CD4-positive, alpha-beta T cell (primary cell): ENCODE measurements at places on chromosomes 1 and 21. TPM values are rescaled to one million over a fixed set of nuclear protein-coding genes. Genes with fewer than 3 reads are reported as not detected.

- no peak for DNase-seq
- no peak overlapping the region for H3K27ac ChIP-seq
- no peaks in the 10 kb centered on the region for H3K4me1 ChIP-seq
- no peaks in the 10 kb centered on the region for H3K36me3 ChIP-seq
- H3K4me3 ChIP-seq, result no peak overlapping the region
Measured at GRCh38 chr21:22804151-22804550, 1805.9 kb downstream of the NCAM2 start.

- peaks cover 16% of the 10 kb centered on the region for H3K36me3 ChIP-seq
- H3K4me3 ChIP-seq, result no peak overlapping the region
- DNase-seq, result no peak
- no peaks in the 10 kb centered on the region for H3K27me3 ChIP-seq
- H3K4me1 ChIP-seq, result no peaks in the 10 kb centered on the region
Measured at GRCh38 chr1:70431874-70432273, 20.8 kb downstream of the CTH start.

DNA sequence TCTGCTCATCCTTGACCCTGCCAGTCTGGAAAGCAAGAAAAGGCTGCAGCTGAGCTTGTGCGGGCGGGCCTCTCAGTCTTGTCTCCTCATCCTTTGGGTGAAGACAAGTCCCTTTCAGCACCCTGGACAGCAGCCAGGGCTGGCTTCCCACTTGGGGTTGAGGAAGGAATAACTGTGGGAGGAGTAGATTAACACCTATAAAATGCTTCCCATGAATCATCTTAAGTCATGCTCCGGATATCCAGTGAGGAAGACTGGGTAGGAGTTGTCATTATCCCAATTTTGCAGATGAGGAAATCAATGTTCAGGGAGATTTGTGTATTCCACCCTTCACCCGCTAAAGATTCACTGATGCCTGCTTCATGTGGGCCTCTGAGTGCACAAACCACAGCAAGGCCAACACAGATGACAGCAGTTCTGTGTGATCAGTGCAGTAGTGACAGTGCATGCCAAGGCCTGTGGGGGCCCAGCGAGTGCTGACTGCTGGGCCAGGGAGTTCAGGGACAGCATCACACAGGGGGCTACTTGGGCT lies 20.1 kb upstream of the COL16A1 start:
- DNase-seq, result peak; percentile 26
- H3K4me1 ChIP-seq, result no peaks in the 10 kb centered on the region
- no peak overlapping the region for H3K27ac ChIP-seq

DNA sequence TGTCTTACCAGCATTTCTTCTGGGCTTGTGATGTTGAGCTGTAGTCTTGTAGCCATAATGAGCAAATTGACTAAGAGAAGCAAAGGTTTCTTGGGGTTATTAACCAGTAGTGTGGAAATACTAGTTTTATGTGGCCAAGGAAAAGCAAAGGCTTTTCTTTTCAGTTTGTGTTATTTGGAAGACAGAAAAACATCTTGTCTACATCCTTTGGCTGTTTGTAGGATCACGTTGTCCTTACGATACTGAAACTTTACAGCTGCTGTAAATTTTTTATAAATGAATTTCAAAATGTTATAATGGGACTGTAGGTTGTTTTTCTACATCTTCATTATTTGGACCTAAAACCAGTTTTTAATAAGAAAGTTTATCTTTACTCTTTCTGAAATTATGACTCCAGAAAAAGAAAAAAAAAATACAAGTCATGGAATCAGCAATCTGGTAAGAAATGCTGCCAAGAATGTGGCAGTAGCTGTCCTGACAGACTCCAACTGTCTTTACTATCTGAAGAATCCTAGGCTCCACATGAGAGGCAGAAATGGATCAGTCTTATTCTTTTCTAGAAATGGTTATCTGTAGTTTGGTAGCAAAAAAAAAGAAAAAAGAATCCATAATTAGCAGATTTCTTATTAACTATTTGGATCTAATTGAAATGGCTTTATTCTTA lies 41.6 kb upstream of the QSOX1 start:
- no peak overlapping the region for H3K4me3 ChIP-seq
- no peaks in the 10 kb centered on the region for H3K4me1 ChIP-seq
- no peaks in the 10 kb centered on the region for H3K27me3 ChIP-seq
- no peak overlapping the region for H3K27ac ChIP-seq

DNA sequence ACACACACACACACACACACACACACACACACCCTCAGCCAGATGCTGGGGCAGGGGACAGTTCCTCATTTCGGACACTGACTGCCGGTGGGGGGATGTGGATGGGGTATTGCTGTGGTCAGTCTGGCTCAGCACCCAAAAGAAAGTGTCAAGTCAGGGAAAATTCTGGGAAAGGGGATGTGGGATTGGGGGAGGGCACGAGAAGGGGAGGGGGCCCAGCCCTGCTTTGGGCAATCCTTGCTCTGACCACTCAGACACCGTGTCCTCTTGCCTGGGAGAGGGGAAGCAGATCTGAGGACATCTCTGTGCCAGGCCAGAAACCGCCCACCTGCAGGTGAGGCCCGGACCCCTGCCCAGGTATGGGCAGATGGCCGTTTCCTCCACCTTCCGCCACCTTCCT lies at the start of gene C1QC:
C1QC (plus strand) TSS at position 253 of the 400 bp plus-strand sequence. CDS start 391 bp downstream, outside the sequence.
- no peak within 1 kb of the TSS for H3K27ac ChIP-seq
- peaks cover 16% of the 10 kb centered on the region for H3K27me3 ChIP-seq
- no peak for DNase-seq
- H3K4me1 ChIP-seq, result peaks cover 8% of the 10 kb centered on the region
- no peaks in the 10 kb centered on the region for H3K36me3 ChIP-seq
- H3K4me3 ChIP-seq, result no peak within 1 kb of the TSS

DNA sequence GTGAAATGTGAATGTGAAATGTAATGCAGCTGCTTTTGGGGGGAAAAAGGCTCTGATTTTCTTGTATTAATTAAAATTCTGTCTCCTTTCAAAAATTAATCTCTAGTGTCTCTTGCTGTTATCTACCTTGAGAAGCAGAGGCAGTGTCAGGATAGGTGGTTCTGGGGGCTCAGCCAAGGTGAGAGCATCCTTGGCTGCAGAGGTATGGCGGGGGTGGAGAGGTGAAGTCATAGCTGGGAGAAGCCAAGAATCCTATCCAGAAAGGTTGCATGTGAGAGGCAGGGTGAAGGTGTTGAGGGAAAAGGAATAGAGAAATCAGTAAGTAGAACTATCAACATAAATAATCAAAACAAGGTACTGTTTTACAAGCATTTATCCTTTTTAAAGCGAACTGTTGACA lies 181.2 kb downstream of the CACNA1E start:
- H3K4me1 ChIP-seq, result no peaks in the 10 kb centered on the region
- no peak for DNase-seq
- H3K27me3 ChIP-seq, result no peaks in the 10 kb centered on the region
- H3K4me3 ChIP-seq, result no peak overlapping the region
- H3K27ac ChIP-seq, result no peak overlapping the region

- DNase-seq, result no peak
- H3K27me3 ChIP-seq, result peaks cover 27% of the 10 kb centered on the region
- no peak overlapping the region for H3K4me3 ChIP-seq
- H3K36me3 ChIP-seq, result no peaks in the 10 kb centered on the region
- H3K27ac ChIP-seq, result no peak overlapping the region
Measured at GRCh38 chr1:150256554-150257341, 826 bp upstream of the CA14 start.

DNA sequence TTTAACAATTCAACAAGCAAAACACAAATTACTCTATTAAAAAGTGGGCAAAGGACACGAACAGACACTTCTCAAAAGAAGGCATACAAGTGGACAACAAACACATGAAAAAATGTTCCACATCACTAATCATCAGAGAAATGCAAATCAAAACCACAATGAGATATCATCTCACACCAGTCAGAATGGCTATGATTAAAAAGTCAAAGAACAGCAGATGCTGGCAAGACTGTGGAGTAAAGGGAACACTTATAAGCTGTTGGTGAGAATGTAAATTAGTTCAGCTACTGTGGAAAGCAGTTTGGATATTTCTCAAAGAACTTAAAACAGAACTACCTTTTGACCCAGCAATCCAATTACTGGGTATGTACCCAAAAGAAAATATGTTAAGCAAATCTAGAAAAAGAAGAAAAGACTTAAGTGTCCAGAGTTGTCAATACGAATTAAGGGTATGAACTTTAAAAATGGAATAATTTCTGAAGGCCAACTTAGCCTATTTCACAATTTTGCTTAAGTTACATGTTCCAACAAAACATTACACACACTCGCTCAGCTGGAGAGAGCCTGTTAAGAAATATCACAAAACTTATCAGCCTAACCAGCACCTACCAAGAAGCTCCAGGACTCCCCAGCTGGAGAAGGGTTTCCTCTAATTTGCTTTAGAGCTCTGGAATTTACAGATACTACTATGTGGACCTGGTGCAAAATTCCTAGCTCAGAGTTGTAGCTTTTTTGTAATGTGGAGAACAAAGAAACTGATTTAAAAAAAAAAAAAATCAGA lies 232.1 kb downstream of the DUSP10 start:
- no peaks in the 10 kb centered on the region for H3K27me3 ChIP-seq
- no peak for DNase-seq
- no peak overlapping the region for H3K27ac ChIP-seq
- H3K36me3 ChIP-seq, result no peaks in the 10 kb centered on the region
- H3K4me3 ChIP-seq, result no peak overlapping the region

DNA sequence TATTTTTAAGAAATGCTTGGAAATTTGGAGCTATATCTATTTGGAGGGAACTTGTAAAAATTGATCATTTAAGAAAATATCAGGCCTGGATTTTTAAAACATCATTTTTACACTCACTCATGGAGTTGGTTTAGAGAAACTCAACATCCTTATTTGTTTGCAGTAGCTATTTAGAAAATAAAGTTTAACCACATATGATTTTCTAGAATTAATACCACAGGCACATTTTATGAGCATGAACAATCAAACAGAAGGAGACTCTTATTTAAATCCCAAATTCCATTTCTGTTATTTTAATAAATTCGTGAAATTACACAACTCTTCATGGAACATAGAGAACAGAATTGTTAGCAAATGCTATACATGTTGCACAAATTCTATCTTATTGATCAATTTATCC lies 3.2 kb downstream of the CDKN2C start:
- peaks cover 26% of the 10 kb centered on the region for H3K4me1 ChIP-seq
- DNase-seq, result no peak
- no peaks in the 10 kb centered on the region for H3K36me3 ChIP-seq
- peaks cover 4% of the 10 kb centered on the region for H3K27me3 ChIP-seq

GRCh38 chr1:210298296-210298695 lies 30.4 kb upstream of the HHAT start:
- H3K36me3 ChIP-seq, result no peaks in the 10 kb centered on the region
- H3K27me3 ChIP-seq, result peaks cover 11% of the 10 kb centered on the region
- DNase-seq, result no peak
- H3K27ac ChIP-seq, result no peak overlapping the region

DNA sequence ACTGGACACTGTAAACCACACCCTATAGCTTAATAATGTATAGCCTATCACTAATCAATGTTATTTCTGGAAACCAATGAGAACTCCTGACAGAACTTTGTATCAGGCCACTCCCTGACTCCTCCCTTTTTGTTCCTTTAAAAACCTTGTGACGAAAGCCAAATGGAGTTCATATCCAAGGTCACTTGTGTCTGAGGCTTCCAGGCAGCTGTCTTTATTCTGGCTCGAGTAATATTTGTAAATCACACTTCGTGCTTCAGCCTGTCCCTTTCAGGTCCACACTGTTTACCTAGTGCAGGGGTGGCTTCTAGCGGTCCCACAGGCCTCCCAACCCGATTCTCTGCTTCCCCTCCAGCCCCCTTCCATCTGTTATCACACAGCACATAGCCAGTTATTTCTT lies 16.2 kb upstream of the CAPN9 start:
- H3K27me3 ChIP-seq, result no peaks in the 10 kb centered on the region
- H3K36me3 ChIP-seq, result no peaks in the 10 kb centered on the region
- no peak overlapping the region for H3K27ac ChIP-seq
- no peak for DNase-seq
- no peak overlapping the region for H3K4me3 ChIP-seq

The ATP1A2 gene
- total RNA-seq, result not detected

The LCA5L gene
- not detected for total RNA-seq

The MPZL1 gene
- 1.5 TPM for total RNA-seq
